ENCODE measurements at places on chromosomes 12 and 14.

- no peak for DNase-seq
These were observed 118.6 kb downstream of the LMNTD1 start for GRCh38 chr12:25434515-25434914.

GRCh38 chr14:66503532-66503931 is 4.4 kb upstream of the GPHN start:
- DNase-seq: no peak

DNA sequence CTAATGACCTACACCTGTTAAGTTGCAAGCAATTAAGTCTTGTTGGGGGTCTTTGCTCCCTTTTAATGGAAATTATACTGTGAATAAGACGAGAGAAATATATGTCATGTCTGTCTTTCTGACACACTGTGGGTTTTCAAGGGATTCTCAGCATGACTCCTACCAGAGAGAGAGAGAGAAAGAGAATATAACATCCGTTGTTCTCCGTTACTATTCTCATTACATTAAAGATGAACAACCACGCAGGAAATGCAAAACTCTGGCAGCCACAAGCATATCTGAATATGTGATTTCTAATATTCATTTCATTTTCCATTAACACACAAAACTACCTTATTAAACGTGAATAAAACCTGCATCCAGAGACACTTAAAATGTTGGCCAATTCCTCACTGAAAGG is 67.3 kb upstream of the EGLN3 start:
- DNase-seq: no peak

DNA sequence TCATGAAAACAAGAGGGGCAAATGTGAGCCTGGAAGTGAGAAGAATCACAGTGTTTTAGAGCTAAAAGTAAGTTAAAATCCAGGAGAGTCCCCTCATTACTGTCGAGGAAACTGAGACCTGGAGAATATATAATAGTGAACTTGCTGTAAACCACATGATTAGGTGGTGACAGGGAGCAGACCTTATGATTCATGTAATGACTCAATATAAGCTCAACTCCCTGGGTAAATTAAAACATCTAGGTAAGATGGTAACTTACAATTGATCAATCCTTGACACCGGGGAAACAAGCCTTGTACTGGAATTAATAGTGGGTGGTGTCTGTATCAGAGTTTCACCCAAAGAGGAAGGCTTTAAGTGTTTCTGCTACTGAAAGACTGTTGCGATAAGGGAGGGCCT is 269.3 kb downstream of the SNAPC1 start:
- no peak for DNase-seq

DNA sequence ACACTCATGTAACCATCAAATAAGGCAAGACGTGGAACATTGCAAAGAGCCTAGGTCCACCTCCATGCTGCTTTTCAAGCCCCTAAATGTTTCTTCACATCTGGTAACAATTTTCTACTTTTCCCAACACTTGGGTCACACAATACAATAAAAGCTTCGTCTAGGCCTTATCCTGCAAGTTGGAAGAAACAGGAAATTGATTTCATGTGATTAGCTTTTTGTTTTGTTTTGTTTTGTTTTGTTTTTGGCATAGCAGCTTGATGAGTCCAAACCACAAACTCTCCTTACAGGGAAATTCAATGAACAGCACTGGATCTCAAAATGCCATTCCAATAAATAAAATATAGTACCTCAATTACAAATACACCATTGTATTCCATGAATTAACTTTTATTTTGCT is 19.3 kb downstream of the TAS2R50 start:
- no peak for DNase-seq

- no peak for DNase-seq
These were observed 91.8 kb downstream of the SLC41A2 start for GRCh38 chr12:104866291-104866690.

DNA sequence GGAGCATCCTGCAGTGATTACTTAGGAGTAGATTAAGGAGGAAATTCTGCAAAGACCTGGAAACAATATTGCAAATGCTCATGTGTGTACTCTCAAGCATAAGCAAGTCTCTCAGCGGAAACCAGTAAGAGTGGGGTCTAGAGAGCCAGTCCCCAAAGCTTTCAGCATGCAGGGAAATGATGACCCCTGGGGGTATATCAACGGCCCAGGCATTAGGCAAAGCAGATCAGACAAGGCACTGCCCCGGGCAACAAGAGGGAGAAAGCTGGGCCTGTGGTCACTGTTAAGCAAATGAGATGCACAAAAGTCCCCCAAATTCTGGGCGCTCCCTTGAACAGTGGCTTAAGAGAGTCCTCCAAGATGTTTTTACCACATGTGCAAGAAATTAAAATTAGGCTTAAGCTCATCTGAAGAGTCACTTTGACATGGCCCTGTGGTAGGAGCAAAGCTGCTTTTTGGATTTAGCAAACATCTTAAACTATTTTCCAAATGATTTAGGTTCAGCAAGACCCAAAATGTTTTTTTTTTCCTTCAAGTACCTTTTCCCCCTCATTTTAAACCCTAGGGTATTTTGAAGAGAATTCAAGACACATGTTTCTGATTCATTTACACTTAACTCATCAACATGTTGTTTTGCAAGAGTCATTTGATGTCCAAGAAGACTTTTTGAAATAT is 457.1 kb upstream of the TBX3 start:
- no peak for DNase-seq

Data from suppressor macrophage treated with lipopolysaccharide for 1 hour (primary cell).